Stimulated activated CD8-positive, alpha-beta memory T cell treated with anti-CD3 and anti-CD28 coated beads, Interleukin-7, amount 100 ng/mL, for 48 hours (primary cell): ENCODE measurements at places on chromosomes 4 and X.

DNA sequence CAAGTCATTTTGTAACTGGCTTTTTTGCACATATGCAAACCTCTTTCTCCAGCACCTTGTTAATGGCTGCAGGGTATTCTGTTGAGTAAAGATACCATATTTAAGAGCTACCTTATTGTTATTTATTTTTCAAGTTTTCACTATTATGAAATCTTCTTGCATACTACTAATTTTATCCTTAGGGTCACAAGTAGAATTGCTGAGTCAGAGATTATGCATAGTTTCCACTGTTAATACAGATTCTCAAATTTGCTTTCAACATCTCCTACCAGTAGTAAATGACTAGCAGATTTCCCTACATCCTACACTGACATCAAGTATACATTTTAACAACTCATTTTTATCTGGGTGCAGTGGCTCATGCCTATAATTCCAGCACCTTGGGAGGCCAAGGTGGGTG, 112.6 kb downstream of the RELL1 start:
- DNase-seq = no peak

DNA sequence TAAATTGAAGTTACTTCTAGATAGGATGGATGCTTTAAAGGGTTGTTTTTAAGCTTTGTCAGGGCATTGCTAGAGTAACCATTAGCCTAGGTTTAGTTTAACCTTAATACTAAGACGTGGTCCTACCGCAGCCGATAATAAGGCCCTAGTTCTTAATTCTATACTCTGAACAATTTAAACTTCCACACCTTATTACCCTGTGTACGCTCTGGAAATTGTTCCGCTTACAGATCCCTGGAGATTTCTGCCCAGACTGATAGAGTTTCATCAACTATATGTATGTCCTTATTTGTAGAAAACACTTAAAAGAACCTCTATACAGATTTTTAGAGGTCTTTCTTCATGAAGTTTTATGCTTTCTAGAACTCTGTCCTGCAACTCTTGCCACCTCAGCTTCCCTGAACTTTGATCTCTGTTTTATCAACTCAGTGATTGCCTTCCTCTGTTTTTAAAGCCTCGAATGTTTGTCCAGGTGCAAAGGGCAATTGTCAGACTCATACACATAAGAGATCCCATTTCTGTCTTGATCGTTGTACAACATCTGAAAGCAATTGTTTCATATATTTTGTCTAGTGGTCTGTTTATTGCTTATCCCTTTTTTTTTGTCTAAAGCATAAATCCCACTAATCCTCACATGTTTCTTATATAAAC, 71.1 kb upstream of the VCX start:
- no peak for DNase-seq

DNA sequence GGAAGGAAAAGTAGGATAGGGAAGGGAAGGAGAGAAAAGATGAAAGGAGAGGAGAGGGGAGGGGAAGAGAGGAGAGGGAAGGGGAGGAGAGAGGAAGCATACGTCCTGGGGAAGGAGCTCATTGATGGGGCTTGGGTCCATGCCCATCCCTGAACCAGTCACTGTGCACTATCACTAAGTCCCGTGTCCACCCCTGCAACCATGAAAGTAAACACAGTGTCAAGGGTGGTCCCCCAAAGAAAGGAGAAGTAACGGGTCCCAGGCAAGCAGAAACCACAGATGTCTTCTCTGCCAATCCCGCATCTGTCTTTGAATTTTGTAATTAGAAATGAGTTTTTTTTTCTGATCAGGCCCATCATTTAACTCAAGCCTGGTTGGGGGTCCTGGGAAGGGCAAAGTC, 55.2 kb downstream of the LGI2 start:
- no peak for DNase-seq

- no peak for DNase-seq
Measured at GRCh38 chrX:47751670-47752069, 85.0 kb upstream of the ZNF81 start.

GRCh38 chrX:17737986-17738713, 857 bp downstream of the SCML1 start:
- peak; percentile 17 for DNase-seq

GRCh38 chr4:2059726-2060602, 837 bp downstream of the NAT8L start:
- DNase-seq = no peak

DNA sequence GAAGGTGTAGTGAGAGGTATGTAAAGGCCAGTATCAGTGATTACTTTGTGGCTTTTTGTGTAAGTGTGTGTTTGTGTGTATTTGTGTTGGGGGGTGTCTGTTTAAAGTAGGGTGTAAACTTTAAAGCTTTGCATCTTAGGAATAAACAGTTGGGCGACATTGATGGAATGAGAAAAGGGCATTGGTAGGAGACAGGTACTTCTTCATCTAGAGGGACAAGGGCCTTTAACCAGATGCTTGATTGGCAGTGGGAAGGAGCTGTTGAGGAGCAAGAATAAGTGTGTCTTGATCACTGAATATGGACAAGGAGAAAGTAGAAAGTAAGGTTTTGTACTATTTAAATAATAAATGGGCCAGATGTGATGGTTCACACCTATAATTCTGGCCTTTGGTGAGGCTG, 48.8 kb downstream of the RAPGEF2 start:
- DNase-seq = no peak

DNA sequence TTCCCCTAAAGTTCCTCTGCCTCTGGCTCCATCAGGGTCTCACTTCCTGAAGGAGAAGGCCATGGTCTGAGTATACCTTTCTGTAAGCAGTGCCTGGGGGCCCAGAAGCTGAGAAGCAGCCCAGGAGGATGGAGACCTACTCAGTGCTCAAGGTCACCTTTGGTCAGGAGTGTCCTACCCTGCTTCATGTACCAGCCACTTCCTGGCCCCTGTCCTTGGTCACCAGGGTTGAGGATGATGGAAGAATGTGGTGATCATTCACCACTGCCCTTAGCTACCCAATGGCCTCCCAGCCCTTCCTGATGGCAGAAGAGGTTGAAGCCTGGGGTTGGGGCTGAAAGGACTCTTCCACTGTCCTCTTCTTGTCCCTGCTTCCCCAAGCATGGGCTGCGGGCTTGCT, 9.0 kb upstream of the MFAP3L start:
- DNase-seq = no peak

- no peak for DNase-seq
Measured at GRCh38 chrX:134718105-134718965, 60.1 kb upstream of the PLAC1 start.

DNA sequence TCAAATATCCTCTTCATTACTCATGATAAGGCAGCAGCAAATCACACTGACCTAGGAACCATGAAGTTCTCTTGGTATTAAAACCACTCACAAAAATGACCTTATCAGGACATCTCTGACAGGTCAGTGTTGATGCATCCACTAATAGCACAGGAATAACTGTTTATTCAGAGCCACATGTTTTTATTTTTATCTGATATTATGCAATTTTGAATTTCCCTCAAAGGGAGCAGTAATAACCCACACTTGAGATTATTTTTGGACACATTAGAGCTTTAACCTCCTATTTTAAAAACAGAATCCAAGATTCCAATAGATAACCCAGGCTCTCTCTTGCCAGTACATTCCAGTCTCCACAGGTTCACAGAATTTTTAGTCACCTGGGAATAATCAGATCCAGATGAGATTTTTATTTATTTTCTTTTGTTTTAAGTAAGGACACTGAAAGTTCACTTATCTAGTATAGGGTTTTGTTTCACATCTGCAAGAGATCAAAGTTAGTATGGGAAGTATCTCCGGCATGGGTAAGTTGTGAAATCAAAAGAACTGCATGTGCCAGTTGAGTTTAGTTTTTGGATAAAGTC, 36.3 kb upstream of the MYOZ2 start:
- DNase-seq = no peak

DNA sequence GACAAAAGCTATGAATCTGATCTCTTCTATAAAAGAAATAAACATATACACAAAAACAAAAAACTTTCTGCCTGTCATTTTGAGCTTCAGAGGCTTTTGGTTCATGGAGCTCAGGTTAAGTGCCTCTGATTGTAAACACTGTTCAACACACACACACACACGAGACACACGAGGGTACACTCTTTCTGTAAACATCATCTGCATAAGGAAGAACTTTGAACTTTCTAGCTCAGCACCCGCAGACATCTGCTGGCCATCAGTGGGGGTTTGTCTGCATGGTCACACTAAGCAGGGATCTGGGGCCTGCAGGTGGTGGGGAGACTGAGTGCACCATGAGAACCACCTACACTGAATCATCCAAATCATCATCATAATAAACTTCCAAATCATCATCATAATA, 54.9 kb downstream of the STX18 start:
- DNase-seq = no peak

DNA sequence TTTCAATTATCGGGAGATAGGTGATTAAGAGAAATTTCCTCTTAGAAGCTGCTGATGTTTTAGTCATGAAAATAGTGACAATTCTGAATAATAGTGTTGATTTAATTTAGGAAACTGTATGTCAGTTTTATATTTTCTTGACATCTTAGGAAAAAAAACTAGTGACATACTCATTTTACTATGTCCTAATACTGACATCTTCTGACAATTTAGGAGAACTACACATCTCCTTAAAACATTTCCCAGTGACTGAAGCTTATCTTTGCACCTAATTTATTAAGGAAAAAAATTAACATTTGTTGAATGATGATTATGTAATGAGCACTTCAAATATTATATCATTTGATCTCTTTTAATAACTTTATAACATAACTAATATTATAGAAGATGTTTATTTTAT, 42.0 kb upstream of the RBMXL3 start:
- DNase-seq = no peak

DNA sequence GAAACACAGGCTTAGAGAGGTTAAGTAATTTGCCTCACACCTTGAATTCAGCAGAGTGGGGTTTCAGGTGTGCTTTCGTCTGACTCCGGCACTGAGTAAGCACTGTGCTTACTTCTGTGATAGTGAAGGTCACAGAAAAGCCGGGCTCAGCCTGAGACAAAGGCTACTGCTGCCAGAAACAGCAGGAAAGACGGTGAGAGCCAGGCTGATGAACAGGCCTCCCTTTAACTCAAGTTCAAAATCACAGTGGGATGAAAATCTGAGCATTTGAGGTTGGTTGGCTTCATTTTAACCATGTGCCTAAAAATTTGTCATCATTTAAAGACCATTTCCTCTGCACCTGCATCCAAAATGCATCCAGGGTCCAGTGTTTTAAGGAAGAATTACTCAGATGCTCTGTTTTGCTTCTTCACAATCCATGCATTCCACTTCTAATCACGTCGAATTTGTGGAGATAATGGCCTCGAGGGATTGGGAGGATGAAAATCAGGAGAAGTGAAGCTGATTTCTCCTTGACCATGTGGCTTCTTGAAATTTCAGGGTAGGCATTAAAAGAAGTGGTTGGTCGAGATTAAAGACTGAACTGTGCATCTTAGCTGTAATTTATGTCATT, 121.2 kb upstream of the LNX1 start:
- DNase-seq = no peak

DNA sequence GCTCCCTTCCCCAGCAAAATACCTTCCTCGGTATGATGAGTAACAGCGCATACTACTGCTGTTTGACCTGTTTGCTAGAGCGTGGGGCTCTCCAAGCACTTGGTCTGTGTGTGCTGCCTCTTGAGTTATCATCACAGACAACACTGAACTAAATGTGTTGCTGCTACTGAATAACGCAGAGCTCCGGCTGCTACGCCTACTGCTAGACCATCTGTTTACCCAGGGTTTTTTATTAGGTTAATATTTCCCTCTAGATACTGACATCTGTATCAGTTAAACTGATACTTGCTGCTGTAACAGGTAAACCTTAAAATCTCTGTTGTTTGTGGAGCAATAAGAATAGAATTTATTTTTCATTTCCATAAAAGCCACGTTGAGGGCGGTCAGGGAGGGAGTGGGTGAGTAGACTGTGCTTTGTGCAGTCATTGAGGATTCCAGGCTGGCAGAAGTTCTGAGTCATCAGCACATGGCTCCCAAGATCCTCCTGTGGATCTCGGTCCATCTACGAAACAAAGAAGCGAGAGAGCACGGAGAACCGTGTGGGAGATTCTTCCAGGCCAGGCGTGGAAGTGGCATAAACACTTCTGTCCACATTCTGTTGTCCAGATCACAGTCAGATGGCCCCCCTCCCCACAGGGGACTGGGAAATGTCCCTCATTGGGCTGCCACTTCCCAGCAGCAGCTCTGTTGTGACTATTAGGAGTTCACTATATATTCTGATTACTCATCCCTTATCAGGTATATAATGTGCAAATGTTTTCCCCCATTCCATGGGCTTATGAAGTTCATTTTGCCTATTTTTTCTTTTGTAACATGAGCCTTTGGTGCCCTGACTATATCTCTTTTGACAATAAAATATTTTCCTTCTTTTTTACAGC, 14.1 kb downstream of the GRK4 start:
- DNase-seq = no peak

DNA sequence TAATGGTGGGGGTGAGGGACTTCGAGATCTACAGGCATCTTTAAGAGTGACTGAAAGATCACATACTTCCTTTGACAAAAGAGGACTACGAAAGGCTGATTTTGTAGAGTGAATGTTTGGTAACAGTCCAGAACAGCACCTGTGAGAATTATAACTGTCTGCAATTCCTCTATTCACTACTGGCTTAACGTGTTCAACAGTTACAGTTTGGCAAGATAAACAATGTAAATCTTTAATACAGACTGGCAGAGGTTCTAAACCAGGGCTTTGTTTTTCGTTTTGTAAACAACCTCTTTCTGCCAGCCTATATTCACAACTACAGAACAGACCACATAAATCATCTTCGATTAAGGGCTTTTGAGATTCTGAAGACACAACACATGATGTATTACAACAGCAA, 66.9 kb downstream of the NCAPG start:
- DNase-seq = no peak

GRCh38 chr4:139054791-139055505, 39.4 kb downstream of the NOCT start:
- no peak for DNase-seq

GRCh38 chrX:135015523-135016245, 6.7 kb downstream of the RTL8B start:
- no peak for DNase-seq

DNA sequence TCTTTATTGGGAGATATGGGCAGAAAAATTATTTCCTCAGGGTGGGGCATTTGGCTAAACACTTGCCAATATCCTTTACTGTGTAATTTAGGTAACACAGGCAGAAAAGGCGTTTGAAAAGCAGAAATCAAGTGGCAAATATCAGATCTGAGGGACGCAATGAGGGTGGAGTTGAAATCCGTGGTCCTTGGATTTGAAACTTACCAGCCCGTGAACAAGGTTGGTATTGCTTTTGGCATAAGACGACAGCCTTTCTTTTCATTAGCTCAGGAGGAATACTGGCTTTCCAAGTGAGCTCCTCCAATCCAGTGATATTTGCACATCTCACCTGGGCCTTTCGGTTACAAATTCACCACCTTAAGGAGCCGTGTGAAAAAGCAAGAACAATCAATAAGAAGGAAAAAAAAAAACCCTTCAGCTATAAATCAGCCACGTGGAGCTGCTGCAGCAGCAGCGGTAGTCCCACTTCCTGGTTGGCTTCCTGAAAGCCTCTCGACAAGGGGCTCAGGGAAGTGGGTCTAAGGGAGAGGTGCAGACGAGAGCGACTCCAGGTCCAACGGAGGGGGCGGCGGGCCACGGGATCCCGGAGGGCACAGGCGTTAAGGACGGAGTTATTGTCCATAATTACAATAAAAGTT, 734 bp upstream of the GALNT7 start:
- no peak for DNase-seq

- no peak for DNase-seq
Measured at GRCh38 chr4:3196670-3197359, 52.1 kb upstream of the MSANTD1 start.
